Left lung (tissue), 14 donors: ENCODE measurements at places on chromosomes 7 and 10.

DNA sequence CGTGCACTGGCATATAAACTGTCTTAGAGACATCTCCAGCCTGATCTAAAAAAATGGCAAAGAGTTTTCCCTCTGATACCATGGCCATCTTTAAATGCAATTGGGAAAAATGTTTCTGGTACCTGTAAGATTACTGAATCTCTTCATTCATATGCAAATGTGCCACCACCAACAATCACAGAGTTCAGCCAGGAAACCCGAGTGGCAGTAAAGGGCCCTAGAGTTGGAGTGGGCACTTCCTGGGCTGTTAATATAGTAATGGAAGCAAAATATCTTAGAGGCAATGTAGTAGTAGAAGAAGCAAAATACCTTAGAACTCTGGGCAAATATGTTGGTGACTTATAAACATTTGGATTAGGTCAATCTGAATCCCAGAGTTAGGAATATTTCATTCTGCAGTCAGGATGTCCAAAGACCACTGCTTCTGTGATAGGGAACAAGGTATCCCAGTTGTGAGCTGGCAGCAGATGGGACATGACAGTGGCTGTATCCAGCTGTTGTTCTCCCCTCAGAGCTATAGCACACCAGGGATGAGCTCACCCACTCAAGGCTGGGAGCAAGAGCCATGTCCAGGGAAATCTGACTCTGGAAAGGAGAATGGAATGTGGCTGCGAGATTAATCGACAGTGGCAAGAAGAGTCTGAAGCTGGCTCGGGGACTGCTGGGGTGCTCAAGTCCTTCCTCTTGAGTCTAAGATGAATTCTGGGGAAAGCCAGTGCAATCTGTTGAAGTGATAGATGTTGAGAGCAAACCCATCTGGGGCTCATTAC, 332.1 kb downstream of the PHTF2 start:
- H3K27ac ChIP-seq = no peak overlapping the region
- no peaks in the 10 kb centered on the region for H3K36me3 ChIP-seq
- DNase-seq = no peak
- H3K4me3 ChIP-seq = no peak overlapping the region

DNA sequence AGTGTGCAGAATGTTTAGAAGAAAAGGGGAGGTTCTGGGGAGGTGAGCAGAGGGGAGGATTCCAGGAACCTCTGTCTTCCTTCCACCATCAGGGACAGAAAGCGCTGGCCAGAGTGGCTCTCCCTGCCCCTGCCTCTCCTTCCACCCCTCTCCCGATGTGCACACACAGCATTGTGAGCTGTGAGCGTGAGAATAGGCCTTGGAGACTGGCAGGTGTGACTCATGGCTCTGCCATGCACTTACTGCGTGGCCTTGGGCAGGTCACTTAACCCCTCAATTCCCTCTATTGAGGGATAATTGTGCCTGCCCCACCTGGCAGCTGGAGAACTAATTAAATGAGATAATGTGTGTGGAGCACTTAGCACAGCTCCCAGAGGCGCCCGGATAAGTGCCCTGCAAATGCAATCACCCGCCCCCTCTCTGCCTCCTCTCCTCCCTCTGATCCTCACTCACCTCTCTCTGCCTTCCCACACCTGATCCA, 115.4 kb downstream of the ZMIZ1 start:
- no peak overlapping the region for H3K4me3 ChIP-seq
- H3K27me3 ChIP-seq = no peaks in the 10 kb centered on the region
- peak overlapping the region; percentile 61 for H3K27ac ChIP-seq
- peaks cover 68% of the 10 kb centered on the region for H3K4me1 ChIP-seq
- H3K36me3 ChIP-seq = no peaks in the 10 kb centered on the region

DNA sequence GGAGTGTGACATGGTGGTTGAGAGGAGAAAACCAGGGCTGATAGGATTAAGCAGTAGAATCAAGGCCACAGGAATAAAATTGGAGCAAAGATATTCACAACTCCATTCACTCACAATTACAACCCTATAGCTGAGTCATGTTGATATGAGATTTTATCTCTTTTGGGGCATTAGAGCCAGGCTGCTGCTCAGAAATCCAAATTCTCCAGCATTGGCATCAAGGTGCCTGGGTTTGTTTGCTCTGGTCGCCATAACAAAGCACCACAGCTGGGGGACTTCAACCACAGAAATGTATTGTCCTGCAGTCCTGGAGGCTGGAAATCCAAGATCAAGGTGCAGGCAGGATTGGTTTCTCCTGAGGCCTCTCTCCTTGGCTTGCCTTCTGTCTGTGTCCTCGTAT, 52.5 kb upstream of the GRB10 start:
- no peak overlapping the region for H3K4me3 ChIP-seq
- no peaks in the 10 kb centered on the region for H3K27me3 ChIP-seq
- no peaks in the 10 kb centered on the region for H3K36me3 ChIP-seq

- H3K4me3 ChIP-seq = peak overlapping the region; percentile 32
- no peaks in the 10 kb centered on the region for H3K36me3 ChIP-seq
- H3K27me3 ChIP-seq = peaks cover 22% of the 10 kb centered on the region
Measured at GRCh38 chr10:114042895-114043531, 653 bp upstream of the ADRB1 start.

DNA sequence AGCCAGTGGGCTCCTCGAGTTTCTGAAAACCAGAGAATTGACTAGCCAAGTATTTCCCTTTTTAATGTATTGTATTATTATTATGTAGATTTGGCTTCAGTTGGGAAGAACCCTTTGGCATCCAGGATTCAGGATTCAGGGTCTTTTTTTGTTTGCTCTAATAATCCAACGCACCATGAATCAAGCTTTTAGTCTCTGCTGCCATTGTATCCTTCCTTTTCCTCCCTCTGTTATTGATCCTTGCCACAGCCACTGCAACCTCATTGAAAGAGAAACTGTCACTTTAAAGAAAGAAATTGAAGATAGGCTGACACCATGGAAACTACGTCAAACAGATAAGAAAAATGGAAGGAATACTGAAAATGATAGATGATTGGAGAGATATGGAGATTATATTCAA, 150.0 kb downstream of the CHRM2 start:
- H3K36me3 ChIP-seq = no peaks in the 10 kb centered on the region
- H3K4me3 ChIP-seq = no peak overlapping the region
- no peak overlapping the region for H3K27ac ChIP-seq
- no peak for DNase-seq
- no peaks in the 10 kb centered on the region for H3K27me3 ChIP-seq
- no peaks in the 10 kb centered on the region for H3K4me1 ChIP-seq

DNA sequence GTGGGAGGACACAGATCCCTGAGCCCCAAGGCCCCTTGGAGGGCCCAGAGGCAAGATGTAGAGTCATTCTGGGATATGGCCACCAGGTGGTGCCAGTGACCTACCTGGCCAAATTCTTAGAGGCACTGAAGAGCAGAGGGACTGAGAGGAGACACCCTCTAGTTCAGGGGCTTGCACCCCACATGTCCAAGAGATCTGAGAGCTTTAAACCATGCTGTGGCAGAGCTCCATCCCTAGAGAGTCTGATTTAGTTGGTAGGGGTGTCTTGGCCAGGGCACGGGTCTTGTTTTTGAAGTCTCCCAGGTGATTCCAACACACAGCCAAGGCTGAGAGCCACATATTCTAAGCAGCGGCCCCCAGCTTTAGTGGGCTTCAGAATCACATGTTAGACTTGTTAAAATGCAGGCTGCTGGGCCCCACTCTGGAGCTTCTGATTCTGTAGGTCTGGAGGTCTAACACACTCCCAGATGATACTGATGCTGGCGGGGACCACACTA, 52.5 kb downstream of the PRF1 start:
- peaks cover 6% of the 10 kb centered on the region for H3K4me1 ChIP-seq
- H3K27ac ChIP-seq = no peak overlapping the region
- DNase-seq = peak; percentile 64
- peaks cover 8% of the 10 kb centered on the region for H3K36me3 ChIP-seq
- no peaks in the 10 kb centered on the region for H3K27me3 ChIP-seq
- no peak overlapping the region for H3K4me3 ChIP-seq

DNA sequence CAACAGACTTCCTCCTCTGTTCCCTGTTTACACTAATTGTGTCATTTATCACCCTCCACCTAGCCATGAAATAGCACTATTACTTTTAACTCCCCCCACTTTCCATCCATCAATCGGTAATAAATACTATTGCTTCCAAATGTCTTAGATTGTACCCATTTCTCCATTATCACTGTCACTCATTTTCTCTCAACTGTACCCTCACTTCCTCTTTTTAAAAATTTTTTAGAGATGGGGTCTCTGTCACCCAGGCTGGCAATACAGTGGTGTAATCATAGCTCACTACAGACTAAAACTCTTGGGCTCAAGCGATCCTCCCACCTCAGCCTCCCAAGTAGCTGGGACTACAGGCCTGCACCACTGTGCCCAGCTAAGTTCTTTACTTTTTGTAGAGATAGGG, 123.5 kb upstream of the EGR2 start:
- DNase-seq = no peak
- H3K27ac ChIP-seq = no peak overlapping the region
- no peaks in the 10 kb centered on the region for H3K4me1 ChIP-seq
- H3K36me3 ChIP-seq = no peaks in the 10 kb centered on the region
- no peaks in the 10 kb centered on the region for H3K27me3 ChIP-seq

- peaks cover 67% of the 10 kb centered on the region for H3K4me1 ChIP-seq
- no peaks in the 10 kb centered on the region for H3K36me3 ChIP-seq
- H3K27ac ChIP-seq = peak overlapping the region; percentile 92
- DNase-seq = no peak
- H3K27me3 ChIP-seq = no peaks in the 10 kb centered on the region
Measured at GRCh38 chr7:44045226-44046014, 918 bp downstream of the DBNL start.

- DNase-seq = no peak
- H3K4me1 ChIP-seq = no peaks in the 10 kb centered on the region
- no peak overlapping the region for H3K4me3 ChIP-seq
- H3K27me3 ChIP-seq = no peaks in the 10 kb centered on the region
- peak overlapping the region; percentile 65 for H3K27ac ChIP-seq
- no peaks in the 10 kb centered on the region for H3K36me3 ChIP-seq
Measured at GRCh38 chr7:112887976-112888375, 97.8 kb upstream of the TMEM168 start.

DNA sequence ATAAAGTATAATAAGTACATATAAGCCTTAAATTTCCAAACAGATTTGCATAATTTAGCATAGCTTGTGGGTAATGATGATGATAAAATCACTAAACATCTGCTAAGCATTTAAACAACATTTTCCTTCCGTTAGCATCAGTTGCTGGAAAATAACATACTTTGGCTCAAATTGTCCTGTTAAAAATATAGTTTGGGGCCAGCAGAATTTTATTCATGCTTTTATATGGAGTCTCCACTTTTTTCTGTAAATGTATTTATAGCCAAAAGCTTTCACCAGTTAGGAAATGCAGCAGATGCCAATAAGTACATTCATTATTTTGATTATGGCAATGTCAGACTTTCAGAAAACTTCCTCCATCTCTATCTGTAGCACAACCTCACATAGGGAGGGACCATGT, 107.2 kb downstream of the CNTNAP2 start:
- no peak for DNase-seq
- H3K4me3 ChIP-seq = no peak overlapping the region
- H3K27me3 ChIP-seq = no peaks in the 10 kb centered on the region
- no peaks in the 10 kb centered on the region for H3K4me1 ChIP-seq
- no peak overlapping the region for H3K27ac ChIP-seq

- DNase-seq = no peak
- H3K27ac ChIP-seq = no peak overlapping the region
- H3K27me3 ChIP-seq = no peaks in the 10 kb centered on the region
- H3K4me3 ChIP-seq = no peak overlapping the region
- no peaks in the 10 kb centered on the region for H3K36me3 ChIP-seq
Measured at GRCh38 chr7:17625043-17625442, 315.3 kb downstream of the SNX13 start.

DNA sequence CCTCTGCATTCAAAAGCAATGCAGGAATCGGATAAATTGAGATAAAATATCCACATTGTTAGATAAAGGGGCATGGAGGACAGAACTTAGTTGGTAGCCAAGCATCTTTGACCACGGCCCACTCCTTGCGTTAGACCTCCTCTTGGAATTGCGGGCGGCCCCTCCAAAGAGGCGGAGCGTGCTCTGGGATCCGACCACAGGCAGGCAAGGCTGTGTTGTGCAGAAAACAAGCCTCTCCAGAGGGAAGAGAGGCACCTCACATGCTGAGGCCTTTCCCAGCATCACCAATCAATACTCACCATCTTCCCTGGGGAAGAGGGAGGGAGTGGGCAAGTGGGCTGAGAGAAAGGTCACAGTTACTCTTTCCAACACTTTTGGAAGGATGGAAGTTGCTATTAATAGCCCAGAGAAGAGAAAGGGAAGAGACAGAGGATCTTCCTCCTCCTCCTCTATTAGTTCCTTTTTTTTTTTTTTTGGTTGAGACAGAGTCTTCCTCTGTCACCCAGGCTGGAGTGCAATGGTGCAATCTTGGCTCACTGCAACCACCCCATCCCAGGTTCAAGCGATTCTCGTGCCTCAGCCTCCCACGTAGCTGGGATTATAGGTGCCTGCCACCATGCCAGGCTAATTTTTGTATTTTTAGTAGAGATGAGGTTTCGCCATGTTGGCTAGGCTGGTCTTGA, 49.7 kb upstream of the NRF1 start:
- H3K4me1 ChIP-seq = peaks cover 10% of the 10 kb centered on the region
- no peaks in the 10 kb centered on the region for H3K36me3 ChIP-seq
- no peak overlapping the region for H3K27ac ChIP-seq
- no peaks in the 10 kb centered on the region for H3K27me3 ChIP-seq
- DNase-seq = no peak

DNA sequence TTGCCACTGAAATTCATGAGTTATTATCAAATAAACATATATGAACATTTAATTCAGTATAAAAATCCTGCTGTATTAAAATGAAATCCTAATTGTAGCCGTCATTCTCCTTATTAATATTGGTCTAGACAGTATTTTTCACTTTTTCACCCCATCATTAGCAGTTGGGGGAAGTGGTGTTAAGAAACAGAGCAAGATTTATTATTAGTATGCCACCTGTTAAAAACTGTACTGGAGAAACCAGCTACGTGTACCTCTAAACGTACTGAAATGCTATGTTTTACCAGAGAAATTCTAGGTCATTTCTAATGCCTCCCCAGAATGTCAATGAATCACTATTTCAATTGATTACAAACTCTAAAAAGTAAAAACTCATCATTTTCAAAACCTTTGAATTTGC, 9.8 kb upstream of the ZNRF2 start:
- peaks cover 5% of the 10 kb centered on the region for H3K4me1 ChIP-seq
- H3K27ac ChIP-seq = no peak overlapping the region
- DNase-seq = no peak
- H3K36me3 ChIP-seq = no peaks in the 10 kb centered on the region
- H3K27me3 ChIP-seq = no peaks in the 10 kb centered on the region
- no peak overlapping the region for H3K4me3 ChIP-seq

DNA sequence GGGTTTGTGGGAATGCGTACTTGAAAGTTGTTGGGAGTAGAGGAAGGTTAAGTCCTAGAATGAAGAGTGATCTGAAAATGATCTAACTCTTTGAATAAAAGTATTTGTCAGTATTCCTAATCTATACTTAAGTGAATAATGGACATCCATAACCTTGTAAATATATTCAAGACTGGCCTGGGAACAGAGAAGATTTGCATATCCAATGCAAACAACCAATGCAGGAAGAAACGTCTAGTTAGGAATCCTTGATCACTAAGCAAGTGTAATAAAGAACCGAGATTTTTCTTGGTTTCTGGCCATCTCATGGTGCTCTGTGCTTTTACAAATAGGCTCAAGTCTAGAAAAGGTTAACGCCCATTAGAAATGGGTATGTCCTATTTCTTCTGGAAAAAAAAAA, 157.1 kb downstream of the RAB11FIP2 start:
- no peaks in the 10 kb centered on the region for H3K36me3 ChIP-seq
- DNase-seq = no peak
- no peak overlapping the region for H3K27ac ChIP-seq

- H3K36me3 ChIP-seq = no peaks in the 10 kb centered on the region
- H3K4me1 ChIP-seq = peaks cover 64% of the 10 kb centered on the region
- DNase-seq = no peak
Measured at GRCh38 chr10:73779018-73779417, 2.8 kb upstream of the CHCHD1 start.

GRCh38 chr10:71260622-71261325, 48.4 kb downstream of the UNC5B start:
- DNase-seq = peak; percentile 73
- H3K4me1 ChIP-seq = peaks cover 21% of the 10 kb centered on the region
- no peaks in the 10 kb centered on the region for H3K27me3 ChIP-seq
